Foreskin melanocyte (primary cell): ENCODE measurements at places on chromosomes 4 and X.

GRCh38 chrX:155112171-155112570 is 40.9 kb downstream of the BRCC3 start:
- no peak for DNase-seq

DNA sequence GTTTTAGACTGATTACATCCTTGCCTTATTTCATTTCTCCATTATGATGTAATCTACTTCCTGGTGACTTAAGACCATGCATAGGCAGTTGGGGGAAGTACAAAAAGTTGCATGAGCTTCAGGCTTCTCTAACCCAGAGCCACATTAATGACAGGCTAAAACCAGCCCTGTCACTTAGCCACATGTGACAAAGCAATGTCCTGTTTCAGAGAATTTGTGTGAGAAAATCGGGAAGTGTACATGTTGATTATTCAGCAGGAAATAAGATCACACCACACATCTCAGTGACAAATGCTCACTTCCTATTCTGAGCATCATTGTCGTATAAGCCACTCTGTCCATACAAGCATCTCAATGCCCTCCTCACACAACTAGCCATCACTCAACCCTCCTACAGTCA is 98.5 kb upstream of the MAGEB16 start:
- DNase-seq: no peak

GRCh38 chr4:151801547-151802516 is 41.0 kb upstream of the GATB start:
- DNase-seq: no peak

DNA sequence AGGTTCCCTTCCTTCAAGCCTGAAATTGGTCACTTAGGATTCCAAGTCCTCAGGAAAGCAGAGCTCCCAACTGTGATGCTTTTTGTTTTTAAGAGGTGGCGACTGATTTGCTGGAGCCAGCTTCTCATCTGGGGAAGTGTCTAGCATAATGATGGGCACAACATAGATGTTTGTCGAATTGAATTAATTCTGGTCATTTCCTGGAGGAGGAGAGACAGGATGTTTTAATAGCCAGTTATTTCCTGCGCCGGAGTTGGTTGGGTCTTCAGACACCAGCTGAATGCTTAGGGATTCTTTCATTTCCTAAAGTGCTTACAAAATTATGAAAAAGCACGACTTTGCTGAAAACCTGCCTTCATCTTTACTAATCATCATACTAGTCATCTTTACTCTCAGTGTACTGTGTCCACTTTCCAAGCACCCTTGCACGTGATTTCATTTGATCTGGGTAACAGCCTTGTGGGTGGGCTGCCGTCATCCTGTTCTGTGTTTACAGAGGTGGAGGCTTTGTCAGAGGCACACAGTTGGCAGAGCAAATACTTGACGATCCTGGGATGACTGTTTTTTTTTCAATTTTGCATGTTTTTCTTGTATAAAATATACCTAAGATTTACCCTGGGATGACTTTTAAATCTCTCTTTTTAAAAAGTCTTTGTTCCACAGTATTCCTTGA is 49.5 kb downstream of the RGS12 start:
- DNase-seq: no peak

GRCh38 chr4:151942971-151943370 is 182.2 kb upstream of the GATB start:
- no peak for DNase-seq

DNA sequence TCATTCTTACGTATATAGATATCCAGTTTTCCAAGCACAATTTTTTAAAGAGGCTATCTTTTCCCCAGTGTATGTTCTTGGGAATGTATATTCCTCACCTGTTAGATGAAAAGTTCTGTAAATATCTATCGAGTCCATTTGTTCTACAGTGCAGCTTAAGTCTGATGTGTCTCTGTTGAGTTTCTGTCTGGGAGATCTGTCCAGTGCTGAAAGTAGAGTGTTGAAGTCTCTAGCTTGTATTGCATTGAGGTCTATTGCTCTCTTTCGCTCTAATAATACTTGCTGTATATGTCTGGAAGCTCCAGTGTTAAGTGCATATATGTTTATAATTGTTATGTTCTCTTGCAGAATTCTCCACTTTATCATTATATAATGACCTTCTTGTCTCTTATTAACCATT is 373.1 kb downstream of the PPARGC1A start:
- no peak for DNase-seq

DNA sequence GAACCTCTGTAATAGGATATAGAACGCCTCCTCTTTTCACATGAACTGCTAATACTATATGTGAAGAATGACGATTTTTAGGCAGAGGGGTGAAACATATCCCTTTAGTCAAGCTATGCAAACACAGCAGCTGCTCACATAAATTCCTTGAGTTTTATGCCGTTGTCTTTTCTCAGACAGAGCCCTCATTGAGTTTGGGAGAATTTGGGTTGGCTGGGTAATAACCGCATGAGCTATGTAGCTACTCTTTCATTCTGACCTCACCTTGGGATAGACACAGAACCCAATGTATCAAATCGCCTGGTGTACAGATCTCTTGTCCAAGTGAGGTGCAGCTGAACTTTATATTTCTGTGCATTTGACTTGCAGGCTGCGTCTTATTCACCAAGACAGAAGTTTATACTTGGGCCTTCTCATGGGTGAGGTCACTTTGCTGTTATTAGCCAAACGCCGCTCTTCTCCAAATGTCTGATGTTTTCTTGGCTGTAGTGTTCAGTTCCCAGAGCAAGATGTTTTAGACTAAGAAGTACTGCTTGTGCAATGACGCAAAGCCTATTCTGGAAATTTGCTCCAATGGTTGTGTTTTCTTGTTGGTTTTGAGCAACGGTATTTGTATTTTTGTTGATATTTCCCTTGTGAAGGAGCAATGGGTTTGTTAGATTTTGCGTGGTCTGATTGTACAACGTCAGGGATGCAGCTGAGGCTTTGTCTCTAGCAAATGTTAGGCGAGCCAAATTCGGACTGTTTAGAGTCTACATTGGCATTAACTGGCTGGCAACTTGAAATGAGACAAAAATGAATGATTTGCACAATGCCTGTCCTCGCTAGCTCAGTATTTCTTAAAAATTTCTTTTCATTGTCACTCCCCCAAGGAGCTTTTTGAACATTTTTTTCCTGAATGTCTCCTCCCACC is 11.2 kb upstream of the SPARCL1 start:
- DNase-seq: no peak

DNA sequence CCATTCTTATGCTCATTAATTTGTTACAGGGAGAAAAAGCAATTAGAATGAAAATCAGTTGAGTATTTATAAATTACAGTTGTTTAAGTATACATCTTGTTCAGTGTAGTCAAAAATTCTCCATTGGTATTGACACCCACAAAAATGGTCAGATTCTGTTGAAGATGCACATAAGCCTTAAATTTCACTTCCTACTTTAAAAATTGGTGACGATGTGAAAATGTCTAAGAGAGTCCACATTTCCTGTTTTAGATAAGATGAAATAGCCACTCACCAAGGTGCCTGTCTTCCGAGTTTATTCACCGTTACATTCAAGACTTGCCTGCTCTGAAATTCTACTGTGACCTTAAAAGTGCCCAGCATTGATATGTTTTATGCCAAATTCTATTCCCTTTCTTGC is 93.6 kb downstream of the GPR143 start:
- no peak for DNase-seq

GRCh38 chr4:183986971-183987946 is 82.2 kb downstream of the STOX2 start:
- no peak for DNase-seq

GRCh38 chrX:17192106-17192505 is 182.9 kb upstream of the NHS start:
- no peak for DNase-seq

DNA sequence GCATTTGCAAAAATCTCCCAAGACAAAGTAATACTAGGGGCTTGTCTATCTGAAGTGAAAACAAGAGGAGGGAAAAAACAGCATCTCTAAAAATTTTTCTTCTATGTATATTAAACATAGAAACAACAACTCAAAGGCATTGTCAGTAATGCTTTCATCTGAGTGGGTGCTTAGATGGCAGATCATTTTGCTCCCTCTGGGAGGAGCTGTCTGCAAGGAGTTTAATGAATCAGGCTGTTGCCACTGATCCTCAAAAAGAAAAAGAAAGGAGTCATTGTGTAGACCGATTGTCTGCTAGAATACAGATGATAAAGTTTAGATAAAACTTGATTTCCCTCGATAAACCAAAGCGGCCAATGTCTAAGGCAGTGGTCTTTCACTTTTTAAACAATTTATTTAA is 49.7 kb upstream of the KLHL8 start:
- DNase-seq: peak; percentile 65

DNA sequence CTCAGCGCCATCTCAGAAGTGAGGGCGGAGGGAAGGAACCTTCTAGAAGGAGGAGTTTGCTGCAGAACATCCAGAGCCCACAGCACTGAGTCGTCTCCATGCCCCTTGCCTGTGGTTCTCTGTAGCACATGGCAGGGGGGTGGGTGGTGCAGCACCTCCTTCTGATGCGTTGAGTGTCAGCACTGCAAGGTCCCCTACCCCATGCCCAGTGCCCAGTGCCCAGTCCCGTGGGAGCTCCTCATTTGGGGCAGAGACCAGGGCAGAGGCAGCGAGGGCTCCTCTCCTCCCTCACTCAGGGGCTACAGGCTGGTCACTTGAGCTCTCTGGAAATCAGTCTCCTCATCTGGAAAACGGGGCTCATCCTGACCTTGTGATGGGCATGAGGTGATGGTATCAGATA is 78.1 kb downstream of the HTRA3 start:
- no peak for DNase-seq

DNA sequence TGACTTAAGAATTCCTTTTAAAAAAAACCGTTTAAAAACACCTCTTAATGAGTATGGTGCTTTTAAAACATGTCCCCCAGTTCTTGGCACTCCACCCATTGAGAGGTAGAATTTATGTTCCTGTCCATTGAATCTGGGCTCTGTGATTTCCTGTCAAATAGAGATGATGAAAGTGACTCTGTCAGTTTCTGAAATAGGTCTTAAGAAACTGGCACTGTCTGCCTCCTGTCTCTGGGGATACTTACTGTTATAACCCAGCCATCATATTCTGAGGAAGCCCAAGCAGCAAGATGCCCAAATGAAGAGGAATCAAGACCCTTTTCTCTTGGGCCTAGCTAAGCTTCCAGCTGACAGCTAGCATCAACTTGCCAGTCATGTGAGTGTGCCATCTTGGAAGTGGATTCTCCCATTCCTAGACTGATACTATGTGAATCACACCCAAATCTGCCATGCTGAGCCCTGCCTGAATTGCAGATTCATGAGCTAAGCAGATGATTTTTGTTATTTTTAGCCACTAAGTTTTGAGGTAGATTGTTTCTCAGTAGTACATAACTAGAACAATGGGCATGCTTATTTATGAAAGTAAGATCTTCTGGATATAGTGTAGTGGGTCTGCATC is 22.8 kb downstream of the C4orf54 start:
- no peak for DNase-seq

DNA sequence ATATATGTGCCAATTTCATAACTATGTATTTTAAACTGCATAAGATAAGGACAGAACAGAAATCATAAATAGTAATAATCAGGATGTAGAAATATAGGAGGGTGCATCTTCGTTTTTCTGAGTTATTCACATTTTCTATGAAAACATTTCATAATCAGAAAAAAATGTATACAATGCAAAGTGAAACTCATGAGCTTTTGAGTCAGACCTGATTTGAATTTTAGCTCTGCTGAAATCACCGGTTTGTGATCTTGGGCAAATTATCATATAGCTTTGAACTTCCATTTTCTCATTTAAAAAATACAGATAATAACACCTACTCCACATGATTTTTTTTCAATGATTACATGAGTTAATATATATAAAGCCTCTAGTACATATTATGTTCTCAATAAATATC is 106.9 kb downstream of the KDR start:
- DNase-seq: no peak

- DNase-seq: no peak
These were observed at the start of gene CDX4 for GRCh38 chrX:73446831-73447230. CDX4 (plus strand) TSS chrX:73447053; CDS start chrX:73447254, 201 bp downstream.

DNA sequence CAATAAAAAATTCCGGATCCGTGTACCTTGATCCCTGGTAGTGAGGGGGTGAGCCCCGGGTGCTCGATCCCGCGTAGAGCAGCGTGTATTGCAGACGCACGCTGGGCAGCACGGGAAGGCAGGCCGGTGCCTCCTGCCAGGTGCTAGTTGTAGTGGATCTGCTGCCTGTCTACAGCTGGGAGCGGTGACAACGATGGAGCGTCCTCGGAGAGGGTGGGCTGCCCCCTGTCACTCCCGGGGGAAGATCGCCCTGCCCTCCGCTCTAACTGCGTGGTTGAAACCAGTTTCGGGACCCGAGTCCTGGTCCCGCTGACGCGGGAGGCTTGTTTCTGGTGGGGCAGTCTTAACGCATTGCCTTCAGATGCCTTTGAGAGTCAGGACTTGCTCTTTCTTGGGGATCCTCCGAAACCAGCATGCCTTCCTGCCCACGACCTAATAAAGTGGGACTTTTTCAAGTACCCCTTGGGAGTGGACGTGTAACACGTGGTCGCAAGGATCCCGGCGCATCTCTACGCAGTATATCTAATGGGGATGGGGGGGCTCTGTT is 2.7 kb upstream of the NKX6-1 start:
- no peak for DNase-seq

- no peak for DNase-seq
These were observed 118.2 kb downstream of the NAF1 start for GRCh38 chr4:163048447-163048846.
